ENCODE measurements at places on chromosomes 13 and 19.

GRCh38 chr19:45881909-45882528 lies 3.9 kb downstream of the IRF2BP1 start:
- no peak for DNase-seq

GRCh38 chr13:95749545-95749944 lies 72.6 kb downstream of the DNAJC3 start:
- DNase-seq, result no peak

- DNase-seq, result no peak
These were observed 145.2 kb downstream of the RFC3 start for GRCh38 chr13:33963134-33963533.

DNA sequence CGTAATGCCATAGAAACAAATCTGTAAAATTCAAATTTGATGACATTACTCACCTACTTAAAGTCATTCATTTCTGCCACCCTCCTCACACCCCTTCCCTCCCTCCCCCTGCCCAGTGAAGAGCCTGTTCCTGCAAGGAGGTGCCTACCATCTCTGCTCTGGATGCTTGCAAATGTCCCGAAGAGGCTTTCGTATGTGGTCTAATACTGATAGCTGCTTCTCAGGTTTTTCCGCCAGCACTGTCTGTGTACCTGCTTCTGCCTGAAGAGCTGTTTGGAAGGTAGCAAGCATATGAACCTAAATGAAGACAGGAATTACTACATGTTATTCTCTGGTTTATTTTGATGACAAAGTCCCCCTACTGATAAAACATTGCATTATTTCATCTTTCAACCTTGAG lies 57.1 kb downstream of the GPALPP1 start:
- DNase-seq, result no peak

- DNase-seq, result peak; percentile 29
These were observed 66.8 kb upstream of the MED4 start for GRCh38 chr13:48161530-48162179.

DNA sequence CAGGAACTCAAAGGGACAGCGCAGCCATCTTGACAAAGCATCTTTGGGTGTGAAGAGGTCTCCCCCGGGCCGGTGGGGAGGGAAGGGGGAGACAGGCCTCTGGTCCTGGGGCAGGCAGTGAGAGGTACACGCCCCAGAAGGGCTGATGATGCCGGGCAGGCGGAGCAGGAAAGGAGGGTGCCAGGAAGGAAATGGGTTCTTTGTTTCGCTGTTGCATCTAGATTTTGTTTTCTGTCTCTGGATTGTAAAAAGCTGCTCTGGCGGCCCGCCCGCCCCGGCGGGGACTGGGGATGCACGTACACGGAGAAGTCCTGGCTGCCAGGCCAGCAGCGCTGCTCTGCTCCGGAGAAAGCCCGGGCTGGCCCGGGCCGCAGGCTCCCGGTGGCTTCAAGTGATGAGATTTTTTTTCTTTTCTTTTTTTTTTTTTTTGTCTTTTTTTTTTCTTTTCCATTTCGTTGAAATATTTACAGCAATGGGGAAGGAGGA lies 13.2 kb upstream of the ASF1B start:
- DNase-seq, result peak; percentile 96

DNA sequence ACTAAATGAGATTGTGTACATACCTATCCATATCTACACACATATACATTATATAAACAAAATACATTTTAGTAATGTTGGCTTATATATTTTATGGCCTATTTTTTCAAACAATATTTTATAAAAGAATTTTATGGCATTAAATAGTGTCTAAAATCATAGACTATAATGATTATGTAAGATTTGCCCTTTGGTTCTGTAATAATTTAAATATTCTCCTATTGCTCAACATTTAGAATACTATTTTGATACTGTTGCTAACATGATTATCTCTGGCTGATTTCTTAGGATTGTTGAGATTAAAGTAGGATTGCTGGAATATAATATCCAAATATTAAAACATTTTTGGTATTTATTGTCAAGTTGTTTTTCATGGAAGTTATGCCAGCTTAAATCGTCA lies 565.2 kb upstream of the GPC6 start:
- no peak for DNase-seq

- DNase-seq, result no peak
These were observed 82.4 kb upstream of the STARD13 start for GRCh38 chr13:33367926-33368325.

DNA sequence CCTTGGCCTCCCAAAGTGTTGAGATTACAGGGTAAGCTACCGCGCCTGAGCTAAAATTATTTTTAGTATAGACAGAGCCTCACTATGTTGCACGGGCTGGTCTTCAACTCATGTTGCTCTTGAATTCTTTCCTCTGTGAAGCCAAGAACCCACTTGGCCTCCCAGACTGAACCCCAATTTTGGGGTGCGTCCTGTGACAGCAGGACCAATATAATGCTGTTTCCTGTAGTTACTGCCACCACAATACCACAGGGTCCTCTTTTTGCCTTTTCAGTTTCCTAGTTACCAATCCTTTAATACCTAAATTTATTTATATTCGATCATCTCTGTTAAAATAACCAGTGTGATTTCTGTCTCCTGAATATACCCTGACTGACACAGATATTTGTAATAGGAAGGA lies 32.9 kb downstream of the TSKS start:
- no peak for DNase-seq

DNA sequence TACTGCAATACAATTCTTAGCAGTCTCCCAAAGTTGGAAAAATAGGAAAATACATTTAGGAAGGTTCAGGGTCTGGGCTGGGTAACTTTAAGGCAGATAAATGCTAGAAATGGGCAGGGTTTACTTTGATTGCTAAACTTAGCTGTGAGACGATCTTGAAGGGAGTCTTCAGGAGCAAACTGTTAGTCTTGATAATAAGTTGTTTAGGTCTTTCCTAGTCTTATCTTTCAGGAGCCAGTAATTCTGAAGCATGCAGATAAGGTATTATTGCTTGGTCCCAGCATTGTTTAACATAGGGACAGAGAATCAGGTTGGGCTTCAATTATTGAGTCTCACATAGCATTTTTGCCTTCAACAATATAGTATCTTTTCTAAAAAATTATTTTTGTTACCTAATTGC lies 262.4 kb upstream of the MIR17HG start:
- no peak for DNase-seq

DNA sequence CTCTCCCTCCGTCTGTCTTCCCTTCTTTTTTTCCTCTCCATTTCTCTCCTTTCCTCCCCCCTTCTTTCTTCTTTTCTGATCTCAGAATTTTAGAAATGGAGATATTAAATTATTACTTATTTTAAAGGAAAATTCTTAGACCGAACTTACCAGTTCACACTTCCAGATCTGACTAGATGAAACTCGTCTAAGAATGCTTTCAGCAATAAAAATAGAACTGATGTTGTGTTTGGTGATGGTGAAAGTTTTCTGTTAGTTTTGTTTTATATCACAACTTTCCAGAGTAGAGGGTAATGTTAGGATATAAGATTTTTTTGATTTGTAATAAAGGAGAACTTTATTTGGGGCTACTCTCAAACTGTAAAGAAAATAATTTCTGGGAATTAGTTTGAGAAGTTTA lies 29.9 kb downstream of the UCHL3 start:
- no peak for DNase-seq

GRCh38 chr19:39684267-39684666 lies 20.0 kb upstream of the LGALS14 start:
- DNase-seq, result no peak

DNA sequence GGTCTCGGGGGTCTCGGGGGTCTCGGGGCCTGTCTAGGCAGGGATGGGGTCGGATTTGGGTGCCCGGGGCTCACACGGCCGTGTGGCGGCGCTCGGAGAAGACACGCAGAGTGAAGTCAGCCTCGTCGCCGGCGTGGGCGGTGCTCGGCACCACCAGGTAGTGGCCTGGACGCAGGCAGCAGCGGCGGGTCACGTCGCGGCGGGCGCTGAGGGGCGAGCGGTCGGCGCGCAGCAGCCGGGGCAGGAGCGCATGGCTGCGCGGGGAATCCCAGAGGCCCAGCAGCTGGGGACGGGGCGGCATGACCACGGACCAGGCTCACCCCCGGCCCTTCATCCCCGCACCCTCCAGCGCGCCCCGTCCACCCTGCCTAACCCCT lies 8.2 kb downstream of the CAPN12 start:
- DNase-seq, result no peak

GRCh38 chr13:79398915-79399314 lies 7.1 kb downstream of the RBM26 start:
- DNase-seq, result no peak

DNA sequence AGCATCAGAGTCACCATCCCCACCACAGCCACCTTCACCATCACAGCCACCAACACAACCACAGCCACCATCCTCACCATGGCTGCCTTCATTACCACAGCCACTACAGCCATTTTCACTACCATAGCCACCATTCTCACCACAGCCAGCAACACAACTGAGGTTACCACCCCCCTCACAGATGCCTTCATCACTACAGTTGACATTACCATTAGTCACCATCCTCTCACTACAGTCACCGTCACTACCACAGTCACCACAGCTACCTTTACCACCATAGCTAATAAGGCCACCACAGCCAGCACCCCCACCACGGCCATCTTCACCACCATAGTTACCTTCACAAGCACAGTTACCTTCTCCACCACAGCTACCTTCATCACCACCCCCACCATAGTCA lies 269.6 kb downstream of the DNAJC15 start:
- DNase-seq, result no peak

- DNase-seq, result no peak
These were observed 443.9 kb upstream of the SLC10A2 start for GRCh38 chr13:103510007-103510535.

Data from posterior cingulate gyrus (tissue), 11 donors.